ENCODE measurements at places on chromosomes 5 and 9. TPM values are rescaled to one million over a fixed set of nuclear protein-coding genes. Genes with fewer than 3 reads are reported as not detected.

PCA3 gene
- 0.25 TPM for total RNA-seq

FBXL7 gene
- total RNA-seq = 28.2 TPM

GNA14 gene
- total RNA-seq = 72.2 TPM

ANKRD31 gene
- total RNA-seq = under 0.01 TPM

GDNF gene
- not detected for total RNA-seq

DOK3 gene
- 4.4 TPM for total RNA-seq

ADRB2 gene
- total RNA-seq = 10.7 TPM

SEMA5A gene
- total RNA-seq = under 0.01 TPM

RANBP17 gene
- 4.5 TPM for total RNA-seq

CDX1 gene
- not detected for total RNA-seq

PCDHA10 gene
- 0.13 TPM for total RNA-seq

CIZ1 gene
- total RNA-seq = 18.3 TPM

SPINK6 gene
- total RNA-seq = not detected

FOXD4L3 gene
- under 0.01 TPM for total RNA-seq

DHFR gene
- 15.3 TPM for total RNA-seq

GPR150 gene
- total RNA-seq = 0.13 TPM

CAMK4 gene
- 0.13 TPM for total RNA-seq

PCDHAC2 gene
- 0.13 TPM for total RNA-seq

SNCB gene
- 0.76 TPM for total RNA-seq

MLANA gene
- not detected for total RNA-seq

PCDHA12 gene
- total RNA-seq = not detected

GKAP1 gene
- total RNA-seq = 0.89 TPM

CERCAM gene
- 17.5 TPM for total RNA-seq

SPATA31D4 gene
- not detected for total RNA-seq

CDH6 gene
- not detected for total RNA-seq

NR2F1 gene
- 41.5 TPM for total RNA-seq

Data from dermis microvascular lymphatic vessel endothelial cell (primary cell).